Body of pancreas (tissue), 4 donors: ENCODE measurements at places on chromosomes 12 and 14. TPM values are rescaled to one million over a fixed set of nuclear protein-coding genes. Genes with fewer than 3 reads are reported as not detected.

The ALX1 gene
- not detected for total RNA-seq

DNA sequence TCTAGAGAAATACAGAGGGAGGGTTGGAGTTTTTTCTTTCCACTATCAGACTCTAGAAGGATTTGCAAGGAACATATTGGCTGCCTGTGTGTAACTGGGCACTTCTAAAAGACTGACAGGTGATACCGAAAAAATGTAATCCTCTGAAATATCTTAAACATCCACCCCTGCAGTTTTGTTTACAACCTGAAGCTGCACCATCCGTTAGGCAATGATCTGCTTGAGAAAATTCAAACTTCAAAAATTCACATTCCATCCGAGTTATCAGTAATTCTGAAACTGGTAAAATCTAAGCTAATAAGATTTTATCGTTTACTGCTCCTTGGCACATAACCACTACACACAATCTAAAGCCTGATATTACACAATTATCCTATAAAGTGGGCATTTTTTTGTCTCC lies 528.6 kb downstream of the FUT8 start:
- no peaks in the 10 kb centered on the region for H3K36me3 ChIP-seq
- H3K27ac ChIP-seq, result no peak overlapping the region
- DNase-seq, result no peak
- no peaks in the 10 kb centered on the region for H3K4me1 ChIP-seq
- no peak overlapping the region for H3K4me3 ChIP-seq

The DNM1L gene
- 27.2 TPM for total RNA-seq

The CD4 gene
- total RNA-seq, result 5.2 TPM

- H3K36me3 ChIP-seq, result no peaks in the 10 kb centered on the region
- no peak overlapping the region for H3K27ac ChIP-seq
- no peaks in the 10 kb centered on the region for H3K27me3 ChIP-seq
- H3K4me1 ChIP-seq, result no peaks in the 10 kb centered on the region
These were observed 483.8 kb downstream of the NOVA1 start for GRCh38 chr14:26113911-26114640.

DNA sequence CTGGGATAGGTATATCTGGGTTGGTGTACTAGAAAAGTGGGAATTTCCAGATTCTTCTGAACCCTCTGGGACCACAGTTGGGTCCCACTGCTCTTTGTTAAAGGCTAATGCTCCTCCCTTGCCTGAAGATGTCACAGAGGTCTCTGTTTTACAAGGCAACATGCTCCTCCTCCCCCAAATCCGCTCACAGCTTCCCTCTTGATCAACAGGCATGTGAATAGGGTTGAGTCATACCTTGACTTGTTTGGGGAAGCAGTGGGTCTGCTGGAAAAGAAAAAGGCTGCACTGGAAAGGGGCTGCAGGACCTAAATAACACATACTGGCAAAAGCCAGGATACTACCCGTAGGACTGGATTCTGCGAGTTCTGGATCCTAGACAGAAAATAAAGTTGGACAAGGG lies 165.4 kb upstream of the TMEM260 start:
- no peak overlapping the region for H3K4me3 ChIP-seq
- no peaks in the 10 kb centered on the region for H3K4me1 ChIP-seq
- no peaks in the 10 kb centered on the region for H3K27me3 ChIP-seq
- DNase-seq, result no peak
- H3K27ac ChIP-seq, result no peak overlapping the region

DNA sequence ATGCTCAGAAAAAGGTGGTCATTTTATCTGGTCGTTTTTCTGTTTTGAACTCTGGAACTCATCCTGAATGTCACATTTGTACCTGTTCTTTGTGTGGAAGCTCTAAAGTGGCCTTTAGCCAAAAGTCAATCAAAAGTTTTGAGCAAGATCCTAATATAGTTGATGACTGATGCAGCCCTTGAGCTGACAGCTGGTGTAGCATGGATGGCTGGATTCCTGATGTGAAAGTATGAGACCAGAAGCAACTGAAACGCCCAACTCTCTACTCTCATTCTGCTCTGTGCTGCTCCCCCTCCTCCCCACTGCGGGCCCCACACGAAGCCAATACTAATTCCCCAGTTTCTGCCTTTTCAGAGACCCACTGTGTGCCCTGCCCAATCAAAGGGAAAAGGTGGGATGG lies 10.3 kb upstream of the MYH7 start:
- no peaks in the 10 kb centered on the region for H3K27me3 ChIP-seq
- no peaks in the 10 kb centered on the region for H3K36me3 ChIP-seq
- no peak overlapping the region for H3K4me3 ChIP-seq
- no peak overlapping the region for H3K27ac ChIP-seq

The CD163L1 gene
- 1.6 TPM for total RNA-seq

- DNase-seq, result peak; percentile 96
- peak within 1 kb of the TSS; percentile 94 for H3K27ac ChIP-seq
- H3K27me3 ChIP-seq, result no peaks in the 10 kb centered on the region
- H3K4me3 ChIP-seq, result peak within 1 kb of the TSS; percentile 62
- H3K4me1 ChIP-seq, result peaks cover 21% of the 10 kb centered on the region
These were observed at the start of gene SGPP1 for GRCh38 chr14:63727736-63728728. TSS of gene SGPP1 (minus strand) at chr14:63728065. CDS start at chr14:63727944, 121 bp downstream.

GRCh38 chr14:98638366-98638765 lies 633.6 kb downstream of the BCL11B start:
- H3K27ac ChIP-seq, result no peak overlapping the region
- no peaks in the 10 kb centered on the region for H3K27me3 ChIP-seq
- no peaks in the 10 kb centered on the region for H3K36me3 ChIP-seq
- H3K4me1 ChIP-seq, result no peaks in the 10 kb centered on the region
- DNase-seq, result no peak

DNA sequence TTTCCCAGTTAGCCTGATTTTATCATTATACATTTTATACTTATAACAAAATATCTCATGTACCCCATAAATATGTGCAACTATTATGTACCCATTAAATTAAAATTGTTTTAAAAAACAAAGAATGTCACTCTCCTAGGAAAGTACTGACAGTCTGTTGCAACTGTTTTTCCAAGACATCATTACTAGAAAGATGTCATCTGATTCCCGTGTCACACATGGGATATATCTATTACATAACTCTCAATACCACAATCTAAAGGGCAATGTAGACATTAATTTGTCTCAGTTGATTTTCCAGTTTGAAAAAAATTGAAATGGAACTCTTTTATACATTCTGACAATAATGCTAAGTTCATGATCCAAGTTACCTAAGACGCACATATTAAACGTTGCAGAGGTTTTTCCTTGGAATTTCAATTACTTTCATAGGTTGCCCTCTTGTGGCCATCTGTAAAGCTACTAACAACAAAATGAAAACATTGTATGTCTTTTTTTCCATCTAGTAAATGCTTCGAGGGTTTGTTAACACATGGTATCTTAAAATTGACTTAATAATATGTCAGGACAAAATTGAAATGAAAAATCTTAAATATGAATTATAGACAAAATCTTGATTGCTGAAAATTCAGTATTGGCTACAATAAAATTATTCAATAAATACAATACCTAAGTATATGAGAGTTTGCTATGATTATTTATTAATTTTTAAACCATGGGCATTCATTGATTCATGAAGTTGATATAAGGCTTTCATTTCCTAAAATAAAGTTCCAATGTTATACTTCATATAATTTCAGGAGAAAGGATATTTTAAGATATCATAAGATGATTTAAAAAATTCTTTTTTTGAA lies 131.6 kb downstream of the PPFIA2 start:
- no peaks in the 10 kb centered on the region for H3K27me3 ChIP-seq
- H3K4me3 ChIP-seq, result no peak overlapping the region
- H3K4me1 ChIP-seq, result no peaks in the 10 kb centered on the region
- DNase-seq, result no peak
- H3K27ac ChIP-seq, result no peak overlapping the region

DNA sequence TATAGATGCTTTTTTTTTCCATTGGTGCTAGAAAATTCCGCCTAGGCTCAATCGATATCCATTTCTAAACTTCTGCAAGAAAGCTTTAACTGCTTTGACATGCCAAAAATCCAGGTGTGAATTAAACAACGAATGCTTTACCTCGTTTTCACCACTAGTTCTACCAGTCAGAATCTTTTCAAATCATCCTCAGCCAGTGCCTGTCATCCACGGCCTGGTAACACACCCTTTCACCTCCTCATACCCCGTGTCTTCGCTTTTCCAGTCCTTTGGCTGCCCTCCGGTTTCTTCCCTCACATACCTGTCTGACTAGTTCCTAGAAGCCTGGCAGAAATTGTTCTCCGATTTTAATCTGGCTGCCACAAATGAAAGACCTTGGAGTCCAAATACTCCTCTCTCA lies 1.4 kb upstream of the PHC1 start:
- H3K4me3 ChIP-seq, result no peak overlapping the region
- no peak overlapping the region for H3K27ac ChIP-seq
- no peaks in the 10 kb centered on the region for H3K36me3 ChIP-seq
- H3K4me1 ChIP-seq, result peaks cover 28% of the 10 kb centered on the region
